ENCODE measurements at places on chromosomes 1 and 21.
A peak's percentile ranks its signal among the peaks of the same experiment; 100 is the strongest.

DNA sequence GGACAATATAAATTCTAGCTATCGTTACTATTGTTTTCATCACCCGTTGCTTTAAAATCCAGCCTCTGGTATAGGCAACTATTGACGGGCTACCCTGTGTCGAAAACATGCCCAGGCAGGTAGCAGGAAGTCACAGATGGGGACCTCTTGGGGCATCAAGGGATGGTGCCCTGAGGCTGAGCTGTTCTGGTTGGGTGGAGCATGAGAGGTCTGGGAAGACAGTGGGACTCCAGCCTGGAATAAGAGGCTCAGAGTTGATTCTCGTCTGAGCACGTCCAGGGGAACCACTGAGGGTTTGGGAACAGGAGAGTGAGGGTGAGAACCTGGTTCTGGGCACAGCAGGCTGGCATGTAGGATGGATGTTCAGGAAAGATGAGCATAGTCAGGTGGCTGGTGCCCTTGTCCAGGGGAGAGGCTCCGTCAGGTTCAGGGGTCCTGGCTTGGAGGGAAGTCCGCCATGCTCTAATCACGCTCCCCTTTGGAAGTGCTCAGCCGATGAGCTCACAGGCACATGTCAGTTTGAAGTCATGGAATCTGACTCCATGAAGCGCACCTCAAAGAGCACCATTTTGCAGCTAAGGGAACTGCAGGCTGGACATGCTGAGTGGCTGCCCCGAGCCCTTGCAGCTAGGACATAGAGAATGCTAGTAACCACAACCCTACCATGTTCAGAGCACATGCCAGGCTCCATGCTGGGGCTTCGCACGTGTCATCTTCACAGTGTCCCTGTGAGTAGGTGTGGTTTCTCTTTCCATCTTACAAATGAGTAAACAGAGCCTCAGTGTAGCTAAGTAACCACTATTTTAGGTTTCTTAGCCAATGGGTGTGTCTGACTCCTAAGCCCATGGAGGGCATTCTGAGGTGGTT is 21.0 kb downstream of the PCSK9 start:
- DNase-seq, result no peak

DNA sequence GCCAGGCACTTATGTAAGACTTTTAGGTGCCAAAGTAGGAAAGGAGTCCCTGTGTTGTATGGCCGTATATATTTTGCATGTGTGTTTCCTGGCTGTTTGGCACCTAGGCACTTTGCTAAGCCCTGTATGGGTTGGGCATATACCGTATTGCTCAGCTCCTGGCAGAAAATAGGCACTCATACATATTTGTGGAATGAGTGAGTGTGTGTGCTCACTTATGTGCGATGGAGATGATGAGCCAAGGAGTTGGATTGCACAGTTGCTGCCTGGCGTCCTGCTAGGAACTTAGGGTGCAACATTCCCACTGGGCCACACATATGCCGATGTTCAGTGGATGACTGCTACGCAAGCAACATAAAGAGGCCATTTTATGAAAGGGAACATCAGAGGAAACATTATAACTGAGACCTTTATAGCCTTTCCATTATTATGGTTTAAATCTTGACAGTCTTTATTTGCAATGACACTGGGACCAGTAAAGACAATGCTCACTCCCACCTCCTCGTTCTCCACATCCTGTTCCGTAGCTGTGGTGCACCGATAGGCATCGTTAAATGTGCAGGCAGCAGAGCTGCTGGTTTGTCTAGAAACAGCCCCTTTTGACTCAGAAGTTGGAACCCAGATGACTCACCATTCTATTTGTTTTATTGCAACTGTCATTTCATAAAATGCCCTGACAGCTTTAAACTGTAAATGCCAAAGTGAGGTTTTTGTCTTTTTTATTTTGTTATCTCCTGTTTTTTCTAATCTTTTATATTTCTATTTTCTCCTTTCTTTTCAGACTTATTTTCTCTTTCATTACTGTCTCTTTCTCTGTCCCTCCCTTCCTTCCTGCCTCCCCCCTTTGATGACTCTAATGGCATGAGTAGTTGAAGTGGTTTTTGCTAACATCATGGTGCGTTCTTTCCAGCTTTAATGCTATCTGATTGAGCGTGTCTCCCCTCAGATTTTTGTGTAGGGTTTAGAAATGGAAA is 36.1 kb downstream of the PEX14 start:
- peak; percentile 67 for DNase-seq

DNA sequence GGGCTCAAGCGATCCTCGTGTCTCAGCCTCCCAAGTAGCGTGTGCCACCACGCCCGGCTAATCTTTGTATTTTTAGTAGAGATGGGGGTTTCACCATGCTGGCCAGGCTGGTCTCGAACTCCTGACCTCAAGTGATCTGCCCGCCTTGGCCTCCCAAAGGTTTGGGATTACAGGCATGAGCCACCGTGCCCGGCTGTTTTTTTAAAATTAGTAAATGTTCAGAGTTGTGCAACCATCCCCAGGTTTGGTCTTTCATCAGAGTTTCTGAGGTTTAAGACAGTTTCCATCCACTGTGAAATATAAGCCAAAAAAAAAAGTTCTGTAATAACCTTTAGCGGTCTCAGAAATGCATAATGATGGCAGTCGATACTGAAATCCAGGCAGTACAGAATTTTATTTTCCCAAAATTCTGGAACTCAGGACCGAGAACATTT is 550 bp upstream of the SYT11 start:
- no peak for DNase-seq

- no peak for DNase-seq
Measured at GRCh38 chr1:78603206-78603605, 17.0 kb upstream of the IFI44L start.

DNA sequence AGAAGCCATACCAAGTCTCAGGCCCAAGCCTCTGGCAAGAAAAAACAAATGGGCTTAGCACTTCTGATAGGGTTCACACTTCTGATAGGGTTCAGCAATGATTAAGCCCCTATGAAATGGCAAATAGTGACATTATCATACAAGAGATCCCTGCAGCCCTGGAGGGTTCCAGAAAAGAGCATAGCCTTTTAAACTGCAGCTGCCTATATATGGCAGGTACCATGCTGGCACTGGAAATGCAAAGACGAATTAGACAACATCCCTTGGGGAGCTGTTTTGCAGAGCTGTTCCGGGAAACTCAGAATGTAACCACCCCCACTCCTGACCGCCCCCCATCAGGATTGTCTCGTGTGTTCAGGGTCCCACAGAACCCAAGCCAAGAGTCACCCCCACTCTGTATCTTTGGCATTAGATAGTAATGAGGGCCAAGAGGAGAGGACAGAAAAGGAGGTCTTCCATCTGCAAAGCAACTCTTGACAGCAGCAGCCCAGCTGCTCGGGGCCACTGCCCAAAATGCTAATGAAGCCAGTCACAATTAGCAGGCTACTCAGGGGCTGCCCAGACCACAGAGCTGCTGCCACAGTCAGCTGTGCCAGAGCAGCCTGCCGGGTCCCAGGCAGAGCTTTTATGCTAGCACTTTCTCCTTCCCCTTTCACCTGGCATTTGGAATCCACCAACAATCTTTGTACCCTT is 50.9 kb downstream of the ITPKB start:
- DNase-seq, result no peak

GRCh38 chr1:2878591-2878990 is 77.1 kb upstream of the TTC34 start:
- no peak for DNase-seq

GRCh38 chr1:98749152-98749756 is 87.7 kb downstream of the SNX7 start:
- DNase-seq, result no peak

- DNase-seq, result no peak
Measured at GRCh38 chr1:221166559-221167318, 287.5 kb downstream of the HLX start.

- no peak for DNase-seq
Measured at GRCh38 chr1:15830258-15830657, 17.2 kb upstream of the SPEN start.

- DNase-seq, result no peak
Measured at GRCh38 chr21:35223480-35224156, 174.5 kb upstream of the RUNX1 start.

DNA sequence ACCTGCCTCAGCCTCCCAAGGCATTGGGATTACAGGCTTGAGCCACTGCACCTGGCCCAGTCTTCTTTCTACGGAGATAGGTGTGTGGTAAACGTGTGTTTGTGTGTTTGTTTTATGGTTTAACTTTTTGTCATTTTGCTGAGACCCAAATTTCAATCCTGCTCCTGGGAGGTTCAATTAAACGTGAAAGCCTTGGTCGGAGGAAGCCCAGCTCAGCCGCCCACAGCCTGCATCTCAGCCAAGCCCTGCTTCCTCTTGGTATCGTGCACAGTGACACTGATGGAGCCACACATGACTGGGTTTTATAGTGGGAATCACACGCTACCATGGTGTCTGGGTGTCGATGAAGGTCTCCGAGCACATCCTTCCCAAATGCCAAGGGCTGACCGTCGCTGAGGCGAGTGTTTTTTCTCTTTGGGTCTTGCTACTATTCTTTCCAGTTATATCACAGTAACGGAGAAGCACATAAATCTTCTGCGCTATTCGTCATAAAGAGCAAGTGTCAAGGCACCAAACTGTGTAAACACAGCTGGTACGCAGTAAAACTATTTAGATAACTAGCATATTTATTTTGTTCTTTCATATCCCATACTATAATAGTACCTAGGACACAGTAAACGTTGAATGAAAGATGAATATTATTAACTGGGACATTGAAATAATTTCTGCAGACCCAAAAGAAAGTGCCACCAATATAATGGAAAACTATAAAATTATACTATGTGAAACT is 39.3 kb downstream of the HLCS start:
- DNase-seq, result no peak

GRCh38 chr1:228906223-228906860 is 171.1 kb downstream of the RHOU start:
- DNase-seq, result no peak

DNA sequence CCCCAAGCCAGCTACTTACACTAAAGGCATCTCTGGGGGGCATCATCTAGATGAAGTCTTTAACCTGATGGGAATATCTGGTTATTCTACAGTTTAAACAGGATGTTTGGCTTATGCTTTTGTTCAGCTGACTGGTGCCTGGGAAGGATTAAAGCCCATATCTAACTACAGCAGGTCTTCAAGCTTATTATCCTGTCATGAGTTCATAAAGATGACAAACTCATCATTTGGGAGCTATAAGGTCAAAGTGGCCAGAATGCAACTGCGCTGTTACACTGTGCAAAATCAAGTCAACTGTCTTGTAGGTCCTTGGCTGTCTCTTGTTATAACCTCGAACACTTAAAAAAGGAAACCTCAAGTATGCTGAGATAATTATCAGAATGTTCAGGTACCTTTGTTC is 18.6 kb upstream of the MOB3C start:
- DNase-seq, result no peak

- DNase-seq, result no peak
Measured at GRCh38 chr1:109975718-109976117, 8.8 kb upstream of the AHCYL1 start.
